ENCODE measurements at places on chromosomes 1 and 21. TPM values are rescaled to one million over a fixed set of nuclear protein-coding genes. Genes with fewer than 3 reads are reported as not detected.
A peak's percentile ranks its signal among the peaks of the same experiment; 100 is the strongest.

TNFRSF18 gene
- total RNA-seq: 1.7 TPM

LCE6A gene
- total RNA-seq: not detected

S100A7A gene
- total RNA-seq: not detected

KRTAP11-1 gene
- not detected for total RNA-seq

RAB25 gene
- total RNA-seq: 83.7 TPM

PPIAL4G gene
- total RNA-seq: not detected

DNA sequence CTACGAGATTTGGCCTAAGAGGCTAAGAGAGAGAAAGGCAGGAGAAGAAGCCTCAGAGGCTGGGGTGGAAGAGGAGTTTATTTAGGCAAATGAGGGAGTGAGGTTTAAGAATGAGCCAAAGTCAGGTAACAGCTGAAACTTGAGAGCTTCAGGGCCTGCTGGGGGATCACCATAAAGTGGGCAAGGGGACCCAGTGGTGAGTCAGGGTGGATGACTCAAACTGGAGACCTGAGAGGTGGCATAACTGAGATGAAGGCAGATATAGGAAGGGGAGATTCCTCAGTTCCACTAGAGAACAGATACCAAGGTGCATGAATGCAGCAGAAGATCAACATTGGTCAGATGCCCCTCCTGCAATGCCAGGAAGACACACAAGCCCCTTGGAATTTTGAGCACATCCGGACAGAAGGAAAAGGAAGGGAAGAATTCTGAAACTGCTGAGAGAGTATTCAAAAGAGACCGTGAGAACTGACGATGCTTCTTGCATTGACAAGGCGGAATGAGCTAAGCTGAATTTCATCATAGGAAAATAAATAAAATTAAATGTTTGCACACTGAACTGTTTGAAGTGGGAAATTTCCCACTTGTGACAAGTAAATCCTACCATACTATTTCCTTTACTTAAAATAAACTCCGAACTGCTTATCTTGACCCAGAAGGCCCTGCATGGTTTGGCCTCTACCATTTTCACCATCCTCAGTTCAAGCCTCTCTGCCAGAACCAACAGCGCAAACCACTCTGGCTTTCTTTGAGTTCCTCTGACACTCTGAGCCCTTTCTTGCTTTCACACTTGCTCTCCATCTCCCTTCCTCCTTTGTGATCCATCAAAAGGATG lies 94.1 kb downstream of the NMNAT2 start:
- peak; percentile 59 for DNase-seq

DNA sequence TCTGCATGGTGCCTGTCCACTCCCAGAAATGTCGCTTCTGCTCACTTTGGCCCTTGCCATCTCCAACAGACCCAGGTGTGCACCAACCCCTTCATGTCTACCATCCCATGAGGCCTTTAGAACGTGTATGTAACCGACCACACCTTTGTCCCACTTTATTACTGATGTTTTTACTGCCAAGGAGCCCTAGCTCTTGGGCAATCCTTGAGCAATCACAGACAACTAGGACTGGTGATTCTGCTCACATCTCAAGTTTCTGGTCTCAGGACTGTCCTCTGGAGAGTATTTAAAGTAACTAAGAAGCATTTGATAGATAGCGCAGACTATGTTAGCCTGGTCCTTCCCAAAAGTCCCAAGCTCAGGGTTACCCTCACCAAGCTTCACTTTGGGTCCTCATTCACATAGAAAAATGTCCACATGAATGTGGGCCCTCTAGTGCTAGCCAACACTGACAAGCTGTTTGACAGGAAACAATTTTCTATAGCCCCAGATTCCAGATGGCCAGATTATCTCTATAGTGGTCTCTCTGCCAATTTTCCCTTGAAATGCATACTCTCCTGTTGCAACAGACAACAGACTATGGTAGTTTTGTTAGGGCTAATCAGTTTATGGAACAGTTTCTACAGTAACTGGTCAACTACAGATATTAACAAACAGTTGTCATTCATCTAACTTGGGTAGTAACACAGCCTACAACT lies 6.9 kb upstream of the TMEM81 start:
- no peak for DNase-seq

GRCh38 chr1:182698971-182699370 lies 14.6 kb upstream of the RGS8 start:
- no peak for DNase-seq

- DNase-seq: no peak
Observed at GRCh38 chr1:65493802-65494201, 73.3 kb downstream of the LEPR start.

- peak; percentile 19 for DNase-seq
Observed at GRCh38 chr1:54768093-54768492, 3.8 kb upstream of the PARS2 start.

DNA sequence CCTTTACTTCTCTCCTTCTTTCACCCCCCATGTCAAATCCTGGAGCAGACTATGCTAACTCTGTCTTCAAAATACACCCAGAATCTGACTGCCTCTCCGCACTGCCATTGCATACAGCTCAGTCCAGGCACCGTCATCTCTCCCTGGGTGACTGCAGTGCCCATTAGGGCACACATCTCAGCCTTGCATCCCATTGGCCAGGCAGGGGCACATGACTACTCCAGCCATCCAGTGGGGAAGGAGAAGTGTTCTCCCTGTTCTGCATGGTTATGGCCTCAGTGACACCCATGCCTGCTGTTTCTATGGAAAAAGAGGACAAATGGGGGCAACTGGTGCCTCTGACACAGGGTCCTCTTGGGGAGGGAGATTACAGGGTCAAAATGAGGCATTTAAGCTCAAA lies 270.5 kb downstream of the MATN1 start:
- DNase-seq: no peak

DNA sequence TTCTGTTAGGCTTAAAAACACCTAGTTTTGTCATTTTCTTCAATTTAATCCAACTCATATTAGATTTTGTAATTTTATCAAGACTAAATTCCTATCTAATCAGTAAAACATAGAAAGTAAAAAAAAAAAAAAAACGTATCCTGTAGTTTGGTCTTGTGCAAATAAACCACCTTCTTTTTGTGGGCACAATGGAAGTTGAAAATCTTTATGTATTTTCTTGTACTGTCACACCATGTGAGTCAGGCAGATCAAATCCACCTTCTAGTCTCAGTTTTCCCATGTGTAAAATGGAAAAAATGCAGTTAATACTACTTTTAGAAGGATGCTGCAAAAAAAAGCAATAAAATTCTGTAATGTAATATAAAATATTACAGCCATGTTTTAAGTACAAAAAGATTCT lies 129.8 kb downstream of the CYYR1 start:
- peak; percentile 30 for DNase-seq

DNA sequence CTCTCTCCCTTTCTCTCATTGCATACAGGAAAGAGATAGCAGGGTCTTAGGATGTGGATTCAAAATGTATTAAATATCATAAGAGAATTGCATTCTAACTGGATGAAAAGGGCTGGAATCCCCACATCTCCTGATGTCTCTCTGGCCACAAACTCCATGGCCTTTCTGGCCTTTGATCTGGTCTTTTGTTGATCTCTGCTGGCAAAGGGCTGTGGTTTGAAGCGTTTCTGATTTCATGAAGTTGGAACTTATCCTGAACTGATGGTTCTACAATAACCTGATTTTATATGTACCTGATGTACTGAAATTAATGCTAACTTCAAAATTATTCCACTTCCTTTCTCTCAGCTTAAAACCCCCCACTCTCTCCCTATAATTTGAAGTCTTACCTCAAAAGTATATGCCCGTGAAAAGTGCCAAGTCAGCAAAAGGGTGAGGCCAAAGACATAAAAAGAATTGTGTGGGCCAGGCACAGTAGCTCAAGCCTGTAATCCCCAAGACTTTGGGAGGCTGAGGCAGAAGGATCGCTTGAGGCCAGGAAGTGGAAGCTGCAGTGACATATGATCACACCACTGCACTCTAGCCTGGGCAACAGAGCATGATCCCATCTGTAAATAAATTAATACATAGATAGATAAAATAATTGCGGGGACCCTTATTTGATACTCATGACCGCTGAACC lies 6.4 kb upstream of the KIF14 start:
- no peak for DNase-seq

DNA sequence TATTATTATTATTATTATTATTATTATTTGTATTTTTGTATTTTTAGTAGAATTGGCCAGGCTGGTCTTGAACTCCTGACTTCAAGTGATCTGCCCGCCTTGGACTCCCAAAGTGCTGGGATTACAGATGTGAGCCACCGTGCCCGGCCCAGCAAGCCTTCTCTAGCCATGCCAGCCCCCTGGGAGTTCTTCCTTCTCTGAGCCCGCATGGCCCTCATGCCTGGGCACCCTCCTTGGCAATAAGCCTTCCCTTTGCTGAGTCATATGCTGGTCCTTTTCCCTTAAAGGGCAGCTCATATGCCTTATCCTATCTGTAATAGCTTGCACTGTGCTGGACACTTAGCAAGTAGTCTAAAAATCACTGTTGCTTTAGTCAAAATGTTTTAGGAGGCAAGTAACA lies 8.5 kb upstream of the NBL1 start:
- peak; percentile 64 for DNase-seq

- no peak for DNase-seq
Observed at GRCh38 chr1:41003127-41003639, 18.3 kb downstream of the SLFNL1 start.

- peak; percentile 50 for DNase-seq
Observed at GRCh38 chr1:158163000-158163947, 17.4 kb upstream of the CD1D start.

GRCh38 chr1:224454402-224455055 lies 19.9 kb upstream of the WDR26 start:
- DNase-seq: peak; percentile 98

DNA sequence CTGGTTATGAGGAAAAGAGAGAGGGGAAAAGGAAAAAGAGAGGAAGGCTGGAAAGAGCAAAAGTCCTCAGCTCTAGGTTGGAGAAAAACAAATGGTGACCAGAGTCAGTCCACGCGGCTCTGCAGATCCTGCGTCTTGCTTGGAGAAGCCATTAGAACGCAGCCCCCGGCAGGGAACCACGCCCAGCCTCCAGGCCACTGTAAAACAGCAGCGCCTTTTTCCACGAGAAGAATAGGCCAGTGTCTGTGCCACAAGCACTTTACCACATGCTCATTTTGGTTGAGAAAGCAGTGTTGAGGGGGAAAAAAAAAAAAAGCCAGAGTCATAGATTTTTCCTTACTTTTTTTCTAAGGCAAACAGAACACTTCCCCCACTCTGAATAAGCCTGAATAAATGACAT lies 846.9 kb upstream of the ADAMTS5 start:
- DNase-seq: no peak

DNA sequence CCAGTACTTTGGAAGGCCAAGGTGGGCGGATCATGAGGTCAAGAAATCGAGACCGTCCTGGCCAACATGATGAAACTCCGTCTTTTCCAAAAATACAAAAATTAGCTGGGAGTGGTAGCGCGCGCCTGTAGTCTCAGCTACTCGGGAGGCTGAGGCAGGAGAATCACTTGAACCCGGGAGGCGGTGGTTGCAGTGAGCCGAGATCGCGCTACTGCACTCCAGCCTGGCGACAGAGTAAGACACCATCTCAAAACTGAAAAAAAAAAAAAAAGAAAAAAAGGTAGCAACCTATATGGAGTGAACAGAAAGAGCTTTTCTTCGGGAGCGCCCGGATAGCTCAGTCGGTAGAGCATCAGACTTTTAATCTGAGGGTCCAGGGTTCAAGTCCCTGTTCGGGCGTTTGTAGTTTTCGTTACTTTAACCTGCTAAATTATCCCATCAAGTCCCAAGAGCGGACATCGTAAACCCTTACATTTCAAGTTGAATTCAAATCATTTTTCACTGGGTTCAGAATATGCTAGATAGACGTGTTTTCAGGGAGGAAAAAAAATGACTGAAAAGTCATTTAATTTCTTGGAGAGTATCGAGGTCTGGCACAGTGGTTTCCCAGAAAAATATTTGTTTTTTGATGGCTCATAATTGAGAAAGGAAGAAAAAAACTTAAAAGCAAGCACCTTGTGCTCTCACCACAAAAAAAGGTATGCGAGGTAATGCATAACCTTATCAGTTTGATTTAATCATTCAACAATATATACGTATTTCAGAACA lies 9.8 kb upstream of the MDM4 start:
- peak; percentile 84 for DNase-seq

GRCh38 chr1:77829851-77830250 lies 50.4 kb downstream of the MIGA1 start:
- DNase-seq: no peak

GRCh38 chr1:6080469-6080868 lies 34.8 kb downstream of the KCNAB2 start:
- peak; percentile 10 for DNase-seq

DNA sequence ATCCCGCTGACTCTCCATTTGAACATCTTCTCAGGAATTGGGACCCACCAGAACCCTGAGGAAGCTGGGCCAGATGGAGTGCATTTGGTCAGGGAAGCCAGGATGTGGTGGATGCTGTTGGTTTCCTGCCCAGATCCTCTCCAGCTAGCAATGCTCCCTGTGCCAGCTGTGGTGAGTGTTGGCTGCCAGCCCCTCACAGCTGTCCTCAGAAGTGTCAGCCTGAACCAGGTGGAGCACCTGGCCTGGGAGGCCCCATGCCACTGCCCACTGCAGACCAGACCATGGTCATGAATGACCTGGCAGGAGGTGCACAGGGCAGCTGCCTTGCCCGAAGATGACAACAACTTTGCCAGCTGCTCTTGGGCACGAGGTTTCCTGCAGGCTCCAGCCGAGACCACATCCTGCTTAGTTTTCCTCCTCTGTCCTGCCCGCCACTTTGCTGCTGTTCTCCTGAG lies 54.4 kb downstream of the PRSS38 start:
- no peak for DNase-seq

- DNase-seq: no peak
Observed at GRCh38 chr1:243499711-243500110, 243.9 kb downstream of the SDCCAG8 start.

GRCh38 chr1:196701144-196701543 lies 49.3 kb downstream of the CFH start:
- DNase-seq: no peak

DNA sequence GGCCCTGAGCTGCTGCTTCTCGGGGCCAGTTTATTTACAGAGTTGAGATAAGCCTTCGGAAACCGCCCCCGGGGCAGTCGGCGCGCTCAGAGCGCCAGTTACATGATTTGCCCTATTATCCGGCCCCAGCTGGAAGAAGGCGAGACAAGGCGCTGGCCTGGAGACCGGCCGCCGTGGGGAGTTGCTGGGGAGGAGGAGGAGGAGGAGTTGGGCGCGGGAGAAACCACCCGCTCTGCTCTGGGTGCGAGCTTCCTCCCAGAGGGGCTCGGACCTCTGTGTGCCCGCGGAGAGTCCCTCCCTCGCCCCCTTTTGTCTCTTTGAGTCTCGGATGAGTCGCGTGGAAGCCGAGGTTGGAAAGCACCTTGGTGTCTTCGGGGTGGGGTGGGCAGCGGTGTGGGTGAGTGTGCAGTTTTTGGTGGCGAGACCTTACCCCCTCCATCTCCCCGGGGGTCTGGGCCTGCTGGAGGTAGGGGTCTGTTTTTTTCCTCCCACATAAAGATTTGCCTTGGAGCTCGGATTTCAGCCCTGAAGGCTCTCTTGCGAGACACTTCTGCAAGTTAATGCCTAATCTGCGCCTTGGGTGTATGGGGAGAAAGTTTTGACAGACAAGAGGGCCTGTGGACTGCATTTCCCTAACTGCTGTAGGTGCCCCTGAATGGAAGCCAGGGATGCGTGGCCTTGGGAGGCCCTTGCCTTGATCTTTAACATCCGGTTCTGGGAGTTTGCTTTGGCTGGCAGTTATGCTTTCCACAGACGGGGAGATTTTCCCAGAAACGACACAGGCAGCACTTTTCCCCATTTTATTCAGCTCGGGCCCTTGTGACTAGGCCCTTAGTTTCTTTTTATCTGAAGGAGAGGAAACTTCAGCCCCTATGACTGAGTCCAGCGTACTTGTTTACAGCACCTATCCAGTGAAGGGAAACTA lies 80.0 kb downstream of the NDUFS5 start:
- DNase-seq: no peak

GRCh38 chr1:66403007-66403731 lies 130.8 kb upstream of the SGIP1 start:
- DNase-seq: no peak

GRCh38 chr1:25614501-25615171 lies 2.0 kb upstream of the MAN1C1 start:
- DNase-seq: no peak

All from bronchial epithelial cell (primary cell).